ENCODE measurements at places on chromosomes 7 and 10. TPM values are rescaled to one million over a fixed set of nuclear protein-coding genes. Genes with fewer than 3 reads are reported as not detected.

SLC18A3 gene
- not detected for total RNA-seq

INA gene
- not detected for total RNA-seq

NKX1-2 gene
- not detected for total RNA-seq

DNA sequence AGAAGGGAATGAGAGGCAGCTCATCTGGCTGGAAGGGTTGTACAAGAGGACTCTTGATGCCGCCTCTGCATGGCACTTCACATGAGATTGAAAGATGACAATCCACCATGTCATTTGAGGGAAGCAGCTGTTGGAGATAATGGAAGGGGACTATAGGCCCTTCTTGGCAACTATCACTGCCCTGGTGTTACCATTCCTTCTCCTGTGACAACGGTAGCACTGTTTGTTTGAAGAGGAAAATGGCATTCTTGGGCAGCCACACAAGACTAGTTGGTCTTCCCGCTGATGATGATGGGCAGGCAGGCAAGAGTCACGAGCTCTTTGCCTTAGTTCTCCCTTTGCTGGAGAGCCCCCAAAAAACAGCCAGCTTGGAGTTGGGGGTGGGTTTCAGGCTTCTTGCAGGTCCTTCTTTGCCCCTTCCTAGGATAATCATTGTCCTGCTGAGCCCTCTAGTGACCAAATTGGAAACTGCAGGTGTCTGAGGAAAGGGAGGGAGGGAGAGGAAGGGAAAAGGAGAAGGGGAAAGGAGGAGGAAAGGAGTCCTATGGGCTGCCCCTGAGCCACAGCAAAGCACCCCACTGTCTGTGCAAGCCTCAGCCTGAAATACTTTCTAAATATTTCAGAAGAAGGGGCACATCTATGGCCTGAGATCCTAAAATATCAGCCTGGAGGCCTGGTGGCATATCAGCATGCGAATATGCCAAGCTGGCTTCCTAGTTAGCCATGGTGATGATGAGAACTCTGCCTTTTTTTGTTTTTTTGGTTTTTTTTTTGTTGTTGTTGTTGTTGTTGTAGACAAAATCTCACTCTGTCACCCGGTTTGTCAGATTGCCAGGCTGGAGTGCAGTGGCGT lies 165.6 kb upstream of the KMT2E start:
- DNase-seq: no peak

- no peak for DNase-seq
Measured at GRCh38 chr10:33345236-33345635, 10.8 kb upstream of the NRP1 start.

GRCh38 chr10:8927705-8928104 lies 873.2 kb downstream of the GATA3 start:
- no peak for DNase-seq

GRCh38 chr10:110168601-110169481 lies 38.6 kb upstream of the MXI1 start:
- no peak for DNase-seq

GRCh38 chr7:29563590-29564495 lies at the start of gene PRR15:
TSS of gene PRR15 (plus strand) at chr7:29563835. CDS start at chr7:29566330, 2,495 bp downstream.
- DNase-seq: no peak

- DNase-seq: no peak
Measured at GRCh38 chr10:119337796-119338432, 130.5 kb downstream of the GRK5 start.

GRCh38 chr10:20170661-20171060 lies 354.4 kb downstream of the PLXDC2 start:
- DNase-seq: no peak

- DNase-seq: no peak
Measured at GRCh38 chr7:17067691-17068090, 185.9 kb upstream of the AGR3 start.

- no peak for DNase-seq
Measured at GRCh38 chr10:112951359-112952281, 1.6 kb downstream of the TCF7L2 start.

DNA sequence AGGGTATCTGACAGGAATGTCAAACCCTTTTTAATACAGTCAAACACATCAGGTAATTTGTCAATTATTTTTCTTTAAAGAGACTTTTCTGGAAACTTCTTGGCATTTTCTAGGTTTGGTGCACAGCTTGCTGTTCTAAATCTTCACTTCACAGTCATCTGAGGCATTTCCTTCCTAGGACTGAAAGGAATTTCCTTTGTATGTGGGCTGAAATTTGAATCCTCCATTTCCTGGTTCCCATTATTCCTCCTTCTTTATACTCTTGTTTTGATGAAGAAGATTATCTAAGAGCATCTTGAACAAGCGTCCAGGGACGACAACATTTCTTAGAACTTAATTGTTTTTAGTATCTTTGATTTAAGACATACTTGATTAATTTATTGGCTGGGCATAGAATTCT lies 24.9 kb downstream of the CALD1 start:
- no peak for DNase-seq

DNA sequence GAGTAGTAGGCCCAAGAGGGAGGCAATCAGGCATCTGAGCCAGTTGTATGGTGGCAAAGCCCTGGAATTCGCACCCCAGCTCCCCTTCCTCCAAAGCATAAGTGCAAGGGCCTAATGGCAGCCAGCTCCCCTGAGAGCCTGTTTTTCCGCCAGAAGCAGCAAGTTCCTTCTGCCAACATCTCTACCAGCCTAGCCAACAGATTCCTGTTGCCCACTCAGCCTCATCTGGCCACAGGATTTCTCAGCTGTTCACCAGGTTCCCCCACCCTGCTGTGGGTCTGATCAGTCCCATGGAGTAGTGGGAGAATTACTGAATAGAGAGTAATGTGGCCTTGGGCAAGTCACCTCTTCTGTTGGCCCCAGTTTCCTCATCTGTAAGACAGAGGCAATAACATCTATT lies 186.2 kb upstream of the PDE1C start:
- DNase-seq: no peak

- no peak for DNase-seq
Measured at GRCh38 chr10:107919626-107920235, 755.2 kb upstream of the SORCS1 start.

All from mesenteric fat pad (tissue), 1 donor.